ENCODE measurements at places on chromosomes 2 and 18. TPM values are rescaled to one million over a fixed set of nuclear protein-coding genes. Genes with fewer than 3 reads are reported as not detected.

Gene TSPYL6
- total RNA-seq: not detected

Gene VIL1
- not detected for total RNA-seq

Gene SERPINB4
- not detected for total RNA-seq

Gene ANKRD30BL
- total RNA-seq: not detected

Gene IL36RN
- total RNA-seq: not detected

Gene DSG1
- not detected for total RNA-seq

Gene CTDP1
- total RNA-seq: 29.1 TPM

Gene PARD3B
- 0.15 TPM for total RNA-seq

Gene C2orf72
- not detected for total RNA-seq

Gene MRO
- total RNA-seq: not detected

Gene EML4
- 65.8 TPM for total RNA-seq

Gene CNGA3
- not detected for total RNA-seq

Gene IL36G
- total RNA-seq: not detected

Gene DRC1
- total RNA-seq: not detected

Gene SLC40A1
- 3.8 TPM for total RNA-seq
